Astrocyte of the spinal cord (primary cell): ENCODE measurements at places on chromosomes 12 and 14.

GRCh38 chr12:4164559-4165558, 108.7 kb upstream of the CCND2 start:
- peak; percentile 74 for DNase-seq

GRCh38 chr12:106415134-106415533, 57.6 kb downstream of the POLR3B start:
- peak; percentile 12 for DNase-seq

DNA sequence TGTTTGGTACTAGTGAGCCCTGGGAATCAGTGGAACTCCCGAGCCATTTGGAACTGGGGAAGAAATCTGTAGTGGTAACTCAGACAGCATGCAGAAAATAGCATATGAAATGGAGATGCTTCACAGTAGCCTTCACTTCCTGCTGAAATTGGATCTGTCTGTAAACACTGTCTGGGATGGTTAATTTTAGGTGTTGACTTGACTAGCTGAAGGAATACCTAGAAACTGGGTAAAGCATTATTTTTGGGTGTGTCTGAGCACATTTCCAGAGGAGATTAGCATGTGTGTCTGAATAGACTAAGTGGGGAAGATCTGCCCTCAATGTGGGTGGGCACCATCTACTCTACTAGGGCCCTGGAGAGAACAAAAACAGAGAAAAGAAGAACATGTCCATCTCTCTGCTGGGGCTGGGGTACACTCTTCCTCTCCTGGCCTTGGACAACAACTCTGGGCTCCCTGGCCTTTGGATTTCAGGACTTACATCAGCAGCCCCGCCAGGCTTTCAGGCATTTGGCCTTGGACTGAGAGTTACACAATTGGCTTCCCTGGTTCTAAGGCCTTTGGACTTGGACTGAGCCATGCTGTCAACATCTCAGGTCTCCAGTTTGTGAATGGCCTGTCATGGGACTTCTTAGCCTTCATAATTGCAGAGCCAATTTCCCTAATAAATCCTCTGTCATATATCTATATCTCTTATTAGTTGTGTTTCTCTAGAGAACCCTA, 14.0 kb upstream of the CRADD start:
- no peak for DNase-seq

DNA sequence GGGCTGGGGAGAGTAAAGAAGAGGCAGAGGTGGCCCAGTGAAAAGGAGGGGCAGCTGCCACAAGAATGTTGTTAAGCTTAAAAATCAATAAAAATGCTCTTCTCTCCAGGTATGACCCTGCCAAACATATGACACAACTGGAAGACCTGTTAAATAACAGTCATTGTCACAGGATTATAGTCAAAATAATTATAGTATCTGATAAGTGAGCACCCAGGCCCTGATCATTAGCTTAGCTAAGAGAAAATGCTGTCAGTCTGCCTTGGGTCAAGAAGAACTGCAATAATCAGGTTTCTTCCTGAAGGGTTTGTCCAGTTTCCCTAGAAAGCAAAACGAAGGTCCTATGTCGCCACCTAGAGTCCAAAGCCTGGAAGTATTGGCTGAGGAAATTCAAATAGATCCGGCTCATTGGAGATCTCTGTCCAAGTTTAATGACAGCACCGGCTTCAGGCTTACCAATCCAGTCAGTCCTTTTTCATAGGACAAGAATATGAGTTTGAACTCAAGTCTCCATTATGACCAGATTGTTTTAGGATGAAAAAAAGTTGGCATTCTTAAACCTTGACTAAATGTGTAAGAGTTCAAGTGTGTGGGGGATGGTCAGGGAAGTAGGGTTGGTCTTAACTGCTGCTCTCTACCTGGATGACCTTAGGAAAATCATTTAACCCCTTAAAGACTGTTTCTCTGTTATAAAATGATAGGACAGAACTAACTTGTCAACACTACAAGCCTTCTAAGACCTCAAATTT, 22.5 kb upstream of the NKX2-8 start:
- DNase-seq, result peak; percentile 70

DNA sequence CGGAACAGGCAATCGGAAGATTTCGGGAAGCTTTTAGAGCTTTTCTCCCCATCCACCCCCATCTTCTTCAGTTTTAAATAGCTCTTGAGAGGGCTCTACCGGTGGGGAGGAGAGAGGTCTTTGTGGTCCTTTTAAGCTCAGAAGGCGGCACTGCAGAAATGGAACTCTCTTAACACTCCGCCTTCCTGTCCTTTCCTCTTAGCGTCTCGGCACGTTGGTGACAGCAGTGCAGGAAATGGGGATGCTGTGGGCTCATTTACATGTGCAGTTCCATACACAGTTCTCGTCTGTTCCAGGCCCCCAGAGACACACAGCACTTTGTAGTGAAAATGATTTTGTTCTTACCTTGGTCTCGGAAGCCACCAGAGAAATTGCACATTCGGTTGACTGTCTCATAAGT, 50.4 kb upstream of the RIN3 start:
- DNase-seq, result no peak

- DNase-seq, result peak; percentile 15
These were observed 164.1 kb upstream of the NTF3 start for GRCh38 chr12:5267603-5268423.

GRCh38 chr12:121001841-121002483, 14.3 kb downstream of the C12orf43 start:
- DNase-seq, result no peak

DNA sequence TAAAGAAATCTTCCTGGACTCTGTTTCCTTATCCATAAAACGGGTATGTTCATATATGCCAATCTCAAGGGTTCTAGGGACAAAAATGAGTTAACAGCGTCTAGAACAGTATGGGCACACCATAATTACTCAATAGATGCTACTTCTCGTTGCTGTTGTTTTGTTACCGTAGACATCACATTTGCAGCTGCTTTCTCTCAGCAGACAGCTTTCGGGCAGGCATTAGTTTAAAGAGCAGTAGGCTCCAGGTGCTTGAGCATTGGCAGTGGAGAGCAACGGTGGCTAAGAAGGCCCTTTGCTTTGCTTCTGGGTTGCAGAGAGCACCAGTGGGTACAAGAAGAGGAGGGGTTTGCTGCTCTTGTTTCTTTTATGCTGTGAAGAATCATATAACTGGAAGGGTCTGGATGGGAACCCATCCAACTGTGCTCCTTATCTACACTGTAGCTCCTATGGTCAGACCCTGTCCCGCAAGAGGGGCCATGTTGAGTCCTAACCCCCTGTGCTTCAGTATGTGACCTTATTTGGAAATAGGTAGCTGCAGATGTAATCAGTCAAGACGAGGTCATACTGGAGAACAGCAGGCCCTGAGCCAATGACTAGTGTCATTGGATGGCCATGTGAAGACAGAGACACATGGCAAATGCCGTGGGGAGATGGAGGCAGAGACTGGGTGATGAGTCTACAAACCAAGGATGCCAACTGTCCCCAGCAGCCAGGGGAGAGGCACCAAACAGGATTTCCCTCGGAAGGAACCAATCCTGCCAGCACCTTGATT, 120.0 kb downstream of the RBM19 start:
- DNase-seq, result no peak

DNA sequence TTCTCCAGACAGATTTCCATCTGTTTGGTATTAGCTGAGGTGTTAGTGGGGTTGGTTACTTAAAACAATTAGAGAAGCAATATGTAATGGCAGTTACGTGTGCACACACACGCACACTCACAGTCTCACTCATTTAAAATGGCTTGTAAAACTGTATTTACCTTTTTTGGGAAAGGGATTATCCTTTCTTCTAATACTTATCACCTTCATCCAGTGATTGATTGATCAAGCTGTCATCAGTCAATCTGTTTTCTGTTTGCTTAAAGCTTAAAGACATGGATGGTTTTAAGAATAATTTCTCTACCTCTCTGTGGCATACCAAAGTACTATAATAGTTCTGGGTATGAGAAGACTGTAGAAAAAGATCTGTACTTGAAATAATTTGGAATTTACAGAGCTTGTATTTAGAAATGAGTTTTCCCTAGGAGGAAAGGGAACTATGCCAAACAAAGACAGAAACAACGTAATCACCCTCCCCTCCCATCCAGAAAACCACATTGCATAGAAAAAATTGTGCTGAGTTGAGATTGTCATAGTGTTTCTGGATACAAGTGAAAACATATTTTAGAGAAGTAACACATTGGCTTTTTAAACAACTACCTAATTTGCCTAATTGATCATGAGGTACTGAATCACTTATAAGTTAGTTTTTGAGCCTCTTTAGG, 455.8 kb downstream of the PCNX1 start:
- DNase-seq, result peak; percentile 71

DNA sequence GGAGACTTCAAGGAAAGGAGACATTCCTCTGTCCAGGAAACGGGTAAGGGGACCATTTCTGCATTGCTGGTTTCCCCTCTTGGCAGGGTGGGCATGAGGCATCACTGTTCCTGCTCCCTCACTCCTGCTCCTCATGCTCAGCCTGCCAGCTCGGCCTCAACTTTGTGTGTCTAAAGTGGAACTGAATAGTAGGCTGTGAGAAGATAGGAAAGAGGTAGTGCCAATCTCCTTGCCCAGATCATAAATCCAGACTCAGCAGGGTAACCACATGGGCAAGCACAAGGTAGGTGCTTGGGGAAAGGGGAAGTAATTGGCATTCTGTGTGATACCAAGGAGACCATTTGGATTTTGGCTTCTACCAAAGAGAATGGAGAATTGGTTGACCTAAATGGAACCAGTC, 2.6 kb downstream of the LTB4R start:
- DNase-seq, result no peak

- no peak for DNase-seq
These were observed 9.1 kb upstream of the CDC42BPB start for GRCh38 chr14:103066399-103066798.

GRCh38 chr12:49899921-49900320, 3.8 kb downstream of the FAIM2 start:
- no peak for DNase-seq

- no peak for DNase-seq
These were observed 193.2 kb upstream of the IGF1 start for GRCh38 chr12:102673606-102674005.

- no peak for DNase-seq
These were observed 121.2 kb upstream of the DAAM1 start for GRCh38 chr14:59067127-59067894.
